CD4-positive, alpha-beta T cell treated with Interferon gamma for 1 hour (primary cell): ENCODE measurements at places on chromosomes 4 and X.

- DNase-seq = no peak
These were observed 121.4 kb downstream of the RNF150 start for GRCh38 chr4:141011901-141012315.

DNA sequence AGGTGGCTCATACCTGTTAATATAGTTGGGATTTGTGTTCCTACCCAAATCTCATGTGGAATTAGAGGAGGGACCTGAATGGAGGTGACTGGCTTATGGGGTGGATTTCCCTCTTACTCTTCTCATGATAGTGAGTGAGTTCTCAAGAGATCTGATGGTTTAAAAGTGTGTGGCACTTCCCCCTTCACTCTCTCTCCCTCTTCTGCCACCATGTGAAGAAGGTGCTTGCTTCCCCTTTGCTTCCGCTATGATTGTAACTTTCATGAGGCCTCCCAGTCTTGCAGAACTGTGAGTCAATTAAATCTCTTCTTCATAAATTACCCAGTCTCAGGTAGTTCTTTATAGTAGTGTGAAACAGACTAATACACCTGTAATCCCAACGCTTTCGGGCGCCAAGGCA lies 28.3 kb upstream of the WDR19 start:
- no peak for DNase-seq

- DNase-seq = no peak
These were observed 665.4 kb upstream of the PABPC4L start for GRCh38 chr4:134867027-134867426.

DNA sequence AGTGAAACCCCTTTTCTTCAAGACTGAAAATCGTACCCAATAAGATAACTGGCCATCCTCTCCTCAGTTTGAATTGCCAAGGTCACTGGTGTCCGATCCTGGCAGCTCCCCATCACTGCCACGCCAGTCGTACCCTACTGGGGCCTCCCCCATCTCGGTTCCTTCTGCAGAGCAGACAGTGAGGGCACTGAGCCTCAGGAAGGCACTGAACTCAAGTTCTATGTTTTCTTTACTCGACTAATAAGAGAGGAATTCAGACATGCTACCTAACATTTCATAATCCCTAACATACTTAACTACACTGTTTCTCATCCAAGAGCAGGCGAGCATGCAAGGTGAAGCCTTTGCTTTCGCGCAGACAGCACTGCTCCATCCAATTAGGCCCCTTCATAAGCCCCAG lies 23.4 kb downstream of the ZFYVE28 start:
- no peak for DNase-seq

GRCh38 chr4:3315566-3315965 lies 22.7 kb downstream of the RGS12 start:
- DNase-seq = no peak

DNA sequence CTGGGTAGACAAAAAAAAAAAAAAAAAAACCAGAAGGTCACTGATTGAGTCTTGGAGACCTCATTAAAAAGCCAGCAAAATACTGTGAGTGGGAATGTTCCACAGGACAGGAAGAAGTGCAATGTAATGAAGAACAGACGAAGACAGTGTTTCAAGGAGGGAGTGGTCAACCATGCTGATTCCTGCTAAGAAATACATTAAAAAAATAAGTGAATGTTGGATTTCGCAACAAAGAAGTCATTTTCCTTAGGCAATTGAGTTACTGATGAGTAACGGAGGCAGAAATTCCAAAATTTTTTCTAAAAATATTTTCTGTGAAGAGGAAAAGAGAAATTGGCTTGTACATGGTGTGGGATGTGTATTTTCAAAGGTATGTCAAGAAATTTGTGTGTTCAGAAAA lies 94.3 kb upstream of the FAM47B start:
- no peak for DNase-seq

- no peak for DNase-seq
These were observed 29.2 kb downstream of the HS3ST1 start for GRCh38 chr4:11399461-11399971.

- no peak for DNase-seq
These were observed 51.5 kb upstream of the PRPS1 start for GRCh38 chrX:107576841-107577240.

GRCh38 chr4:1459081-1459721 lies 53.0 kb upstream of the NKX1-1 start:
- no peak for DNase-seq

DNA sequence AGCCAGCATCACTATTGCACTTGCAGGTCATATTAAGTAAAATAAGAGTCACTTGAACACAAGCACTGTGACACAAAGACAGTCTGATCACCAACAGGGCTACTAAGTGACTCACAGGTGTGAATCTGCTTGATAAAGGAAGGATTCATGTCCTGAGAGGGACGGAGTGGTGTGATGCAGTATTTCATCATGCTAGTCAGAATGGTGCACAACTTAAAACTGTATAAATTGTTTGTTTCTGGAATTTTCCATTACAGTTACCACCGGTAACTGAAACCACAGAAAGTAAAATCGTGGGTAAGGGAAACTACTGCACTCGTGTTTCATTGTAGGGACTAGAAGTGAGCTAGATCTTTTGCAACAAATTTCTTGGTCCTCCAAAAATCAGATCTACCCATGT lies 109.7 kb downstream of the ELOVL6 start:
- no peak for DNase-seq

DNA sequence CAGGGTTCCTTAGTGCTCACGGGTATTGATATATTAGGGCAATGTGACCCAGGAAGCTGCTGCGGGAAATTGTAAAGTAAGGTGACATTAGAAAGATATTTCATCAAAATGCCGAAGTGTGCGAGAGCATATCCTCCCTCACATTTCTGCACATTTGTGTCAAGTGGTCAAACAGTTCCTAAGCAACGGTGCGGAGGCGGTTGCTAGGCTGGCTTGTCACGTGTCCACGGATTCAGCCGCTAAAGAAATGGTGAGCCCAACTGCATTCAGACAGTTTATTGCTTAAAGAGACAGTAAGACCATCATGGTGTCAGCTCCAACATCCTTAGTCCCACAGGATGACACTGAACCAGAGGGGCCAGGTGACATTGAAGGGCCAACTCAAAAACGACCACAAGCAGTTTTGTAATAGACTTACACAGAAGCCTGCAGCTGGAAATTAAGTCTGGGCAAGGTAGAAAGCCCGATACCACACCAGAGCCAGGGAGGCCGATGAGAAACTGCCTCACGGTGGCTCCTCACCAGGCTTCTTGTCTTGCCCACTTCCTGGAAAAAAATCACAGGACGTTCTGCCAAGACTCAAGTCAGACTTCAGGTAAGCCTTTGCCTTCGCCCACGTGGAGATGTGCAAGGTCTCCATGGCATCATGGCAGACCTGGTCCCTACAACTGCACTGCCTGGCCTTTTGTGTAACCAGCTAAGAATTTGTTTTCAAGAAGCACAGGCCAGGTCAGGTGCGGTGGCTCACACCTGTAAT lies 50.4 kb downstream of the USP11 start:
- DNase-seq = no peak

DNA sequence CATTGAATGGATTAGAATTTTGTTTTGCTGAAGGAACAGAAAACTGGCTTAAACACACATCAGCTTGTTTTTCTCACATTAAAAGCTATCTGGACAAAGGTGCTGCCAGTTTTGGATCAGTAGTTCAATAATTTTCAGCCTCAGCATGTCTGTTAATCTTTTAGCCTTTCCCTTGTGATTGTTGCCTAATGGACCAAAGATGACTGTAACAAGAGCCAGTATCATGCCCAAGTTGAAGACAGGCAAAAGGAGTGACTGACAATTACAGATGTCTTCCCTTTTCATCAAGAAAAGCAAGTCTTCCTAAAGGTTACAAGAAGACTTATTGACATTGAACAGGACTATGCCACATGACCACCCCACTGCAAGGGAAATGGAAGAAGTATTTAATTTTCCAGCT lies 419.7 kb downstream of the MAPK10 start:
- DNase-seq = no peak

DNA sequence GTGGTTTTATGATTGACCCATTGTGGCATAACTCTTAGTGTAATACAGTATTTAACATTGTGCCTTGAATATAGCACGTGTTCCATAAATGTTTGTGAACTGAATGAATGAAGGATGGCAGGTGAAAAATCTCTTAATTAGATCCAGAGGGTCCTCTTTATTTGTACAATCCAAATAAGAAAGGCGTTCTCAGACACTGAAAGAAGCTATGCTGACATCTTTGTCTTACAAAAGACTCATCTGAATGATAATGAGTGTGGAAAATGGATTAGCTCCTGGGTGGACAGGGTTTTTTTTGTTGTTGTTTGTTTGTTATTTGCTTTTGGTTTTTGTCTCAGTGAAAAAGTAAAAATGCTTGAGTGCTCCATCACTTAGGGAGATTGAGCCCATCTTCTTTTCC lies 62.7 kb downstream of the NEUROG2 start:
- DNase-seq = no peak

GRCh38 chr4:105351861-105352260 lies 122.0 kb downstream of the PPA2 start:
- no peak for DNase-seq

DNA sequence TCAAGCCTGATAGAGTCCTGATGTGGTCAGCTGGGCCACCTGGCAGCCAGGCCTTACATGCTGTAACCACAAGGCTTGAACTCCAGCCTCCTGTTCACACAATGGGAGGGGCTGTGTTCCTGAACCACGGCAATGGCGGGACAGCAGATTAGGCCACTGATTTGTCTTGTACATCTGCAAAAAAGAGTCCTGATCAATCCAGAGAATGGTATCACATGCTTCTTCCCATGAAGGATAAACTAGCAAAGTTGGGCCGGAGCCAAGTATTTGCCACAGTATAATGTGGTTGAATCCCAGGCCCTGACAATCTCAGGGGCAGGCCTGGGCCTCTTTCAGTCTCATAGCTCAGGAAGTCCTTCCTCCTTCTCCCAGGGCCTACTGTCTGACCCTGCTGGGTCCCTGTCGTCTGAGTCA lies 2182.5 kb upstream of the AGA start:
- no peak for DNase-seq

- no peak for DNase-seq
These were observed 41.1 kb downstream of the AFF2 start for GRCh38 chrX:148541584-148541940.

DNA sequence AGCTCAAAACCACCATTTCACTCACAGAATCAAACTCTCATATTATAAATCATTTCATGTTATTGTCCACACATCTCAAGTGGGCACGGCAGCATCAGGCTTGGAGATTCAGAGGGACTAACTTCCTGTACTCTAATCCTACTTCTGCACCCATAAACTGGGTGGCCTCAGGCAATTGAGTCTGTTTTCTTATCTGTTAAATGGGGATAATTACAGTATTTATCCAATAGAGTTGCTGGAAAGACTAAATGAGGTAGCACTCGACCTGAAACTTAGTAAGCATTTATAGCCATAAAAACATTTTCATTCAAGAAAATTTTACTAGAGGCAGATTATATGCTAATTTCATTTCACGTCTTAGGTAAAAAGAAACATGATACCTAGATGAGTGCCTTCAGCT lies 13.0 kb downstream of the TBC1D1 start:
- DNase-seq = no peak

- DNase-seq = no peak
These were observed 77.7 kb downstream of the CC2D2A start for GRCh38 chr4:15547392-15547791.

GRCh38 chr4:112894480-112894879 lies 155.0 kb upstream of the ANK2 start:
- DNase-seq = no peak

DNA sequence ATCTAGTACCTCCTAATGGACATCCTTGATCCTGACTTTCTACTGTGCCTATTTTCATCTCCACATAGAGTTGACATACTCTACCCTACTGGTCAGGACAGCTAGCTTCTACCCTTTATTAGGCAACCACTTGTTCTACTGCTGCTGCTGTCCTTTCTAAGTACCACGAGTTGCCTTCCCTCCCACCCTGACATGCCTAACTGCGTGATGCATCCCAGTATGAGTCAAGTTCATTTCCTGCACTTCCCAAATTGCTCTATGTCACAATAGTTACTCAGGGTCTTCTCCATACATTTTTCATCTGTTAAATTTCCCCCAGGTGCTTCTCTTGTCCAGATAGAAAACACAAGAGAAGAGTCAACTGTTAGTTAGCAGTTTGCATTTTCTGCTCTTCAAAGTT lies 133.4 kb downstream of the TBC1D19 start:
- DNase-seq = no peak
